Neuronal stem cell (in vitro differentiated cells): ENCODE measurements at places on chromosomes 7 and 10.

- H3K27me3 ChIP-seq, result no peaks in the 10 kb centered on the region
- H3K36me3 ChIP-seq, result peaks cover 6% of the 10 kb centered on the region
- no peaks in the 10 kb centered on the region for H3K4me1 ChIP-seq
- no peak overlapping the region for H3K4me3 ChIP-seq
- no peak overlapping the region for H3K27ac ChIP-seq
- DNase-seq, result no peak
Measured at GRCh38 chr10:99685597-99685967, 26.3 kb downstream of the ENTPD7 start.

- no peaks in the 10 kb centered on the region for H3K27me3 ChIP-seq
- H3K4me1 ChIP-seq, result no peaks in the 10 kb centered on the region
- H3K36me3 ChIP-seq, result no peaks in the 10 kb centered on the region
- no peak overlapping the region for H3K27ac ChIP-seq
Measured at GRCh38 chr10:78862328-78862640, 206.5 kb upstream of the ZMIZ1 start.

- no peaks in the 10 kb centered on the region for H3K27me3 ChIP-seq
- H3K4me1 ChIP-seq, result peaks cover 7% of the 10 kb centered on the region
- no peak for DNase-seq
- H3K4me3 ChIP-seq, result no peak overlapping the region
- H3K36me3 ChIP-seq, result no peaks in the 10 kb centered on the region
- H3K27ac ChIP-seq, result no peak overlapping the region
Measured at GRCh38 chr7:151680810-151681209, 161.1 kb upstream of the RHEB start.

DNA sequence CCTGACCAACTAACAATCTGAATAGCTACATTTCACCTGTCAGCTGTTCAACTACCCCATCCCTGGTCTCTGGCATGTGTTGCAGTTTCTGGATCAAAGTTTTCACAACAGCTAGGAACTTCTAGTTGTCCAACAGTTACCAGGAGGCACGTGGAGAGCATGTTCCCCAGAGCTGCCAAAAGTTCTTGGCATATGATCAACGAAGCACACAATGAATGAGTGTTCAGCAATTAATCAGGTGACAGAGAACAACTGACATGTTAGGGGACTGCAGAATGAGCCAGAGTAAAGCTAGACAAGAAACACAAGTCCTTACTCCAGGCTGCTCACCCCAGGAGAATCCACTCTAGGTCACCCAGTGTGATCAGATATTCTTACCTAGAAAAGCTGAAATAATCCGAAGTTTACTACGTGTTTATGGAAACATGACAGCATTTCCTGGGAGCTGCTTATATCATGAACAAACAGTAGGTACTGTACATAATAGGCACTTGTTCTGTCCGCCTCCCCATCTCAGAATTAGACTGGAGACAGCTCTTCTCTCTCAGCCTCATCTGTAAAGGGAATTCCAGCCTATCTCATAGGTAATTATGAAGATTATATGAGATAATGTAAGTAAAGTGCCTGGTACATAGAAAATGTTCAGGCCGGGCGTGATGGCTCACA lies 50.6 kb downstream of the ZNF438 start:
- no peak overlapping the region for H3K4me3 ChIP-seq
- H3K27me3 ChIP-seq, result no peaks in the 10 kb centered on the region
- no peaks in the 10 kb centered on the region for H3K36me3 ChIP-seq
- no peak for DNase-seq
- no peaks in the 10 kb centered on the region for H3K4me1 ChIP-seq
- no peak overlapping the region for H3K27ac ChIP-seq

- no peak overlapping the region for H3K27ac ChIP-seq
- no peak for DNase-seq
- no peaks in the 10 kb centered on the region for H3K36me3 ChIP-seq
- no peaks in the 10 kb centered on the region for H3K4me1 ChIP-seq
- no peaks in the 10 kb centered on the region for H3K27me3 ChIP-seq
Measured at GRCh38 chr10:124575107-124576035, 113.7 kb downstream of the LHPP start.

DNA sequence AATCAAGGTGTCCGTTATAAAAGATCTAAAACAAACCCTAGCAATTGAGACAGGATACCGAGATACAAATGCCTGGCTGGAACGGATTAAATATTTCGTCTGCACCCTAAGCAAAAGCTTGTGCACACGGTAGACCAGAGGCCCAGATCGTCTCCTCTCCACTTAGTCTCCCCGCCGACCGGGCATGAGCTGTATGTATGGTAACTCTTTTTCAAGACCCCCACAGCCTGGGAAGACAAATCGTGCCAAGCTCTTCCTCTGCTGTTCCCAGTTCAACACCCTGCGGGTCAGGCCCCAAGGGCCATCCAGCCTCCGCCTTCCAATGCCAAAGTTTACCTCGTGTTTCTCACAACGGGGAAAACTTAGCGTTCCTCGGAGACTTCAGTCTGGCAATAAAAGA lies 285.7 kb upstream of the GALNT17 start:
- no peak overlapping the region for H3K27ac ChIP-seq
- H3K27me3 ChIP-seq, result no peaks in the 10 kb centered on the region
- no peak for DNase-seq
- no peaks in the 10 kb centered on the region for H3K4me1 ChIP-seq
- H3K36me3 ChIP-seq, result no peaks in the 10 kb centered on the region

DNA sequence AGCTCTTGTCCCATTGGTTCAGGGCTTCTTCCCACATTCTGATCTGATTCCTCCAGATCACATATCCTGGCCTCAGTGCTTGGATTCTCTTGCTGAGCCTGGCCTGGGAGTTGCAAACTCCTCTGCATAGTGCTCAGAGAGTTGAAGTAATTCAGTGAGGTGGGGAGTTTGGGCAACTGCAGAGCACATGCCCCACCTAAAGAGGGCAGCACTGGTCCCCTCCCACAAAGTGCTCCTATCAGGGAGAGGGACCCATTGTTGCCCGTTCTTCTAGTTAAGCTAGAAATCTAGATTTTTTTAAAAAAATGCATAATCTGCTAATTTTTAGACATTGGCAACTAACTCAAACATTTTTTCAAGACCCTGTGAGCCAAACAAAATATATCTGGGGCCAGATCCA lies 45.1 kb downstream of the CHN2 start:
- no peak overlapping the region for H3K27ac ChIP-seq
- no peaks in the 10 kb centered on the region for H3K4me1 ChIP-seq
- H3K27me3 ChIP-seq, result no peaks in the 10 kb centered on the region
- no peaks in the 10 kb centered on the region for H3K36me3 ChIP-seq
- no peak overlapping the region for H3K4me3 ChIP-seq

DNA sequence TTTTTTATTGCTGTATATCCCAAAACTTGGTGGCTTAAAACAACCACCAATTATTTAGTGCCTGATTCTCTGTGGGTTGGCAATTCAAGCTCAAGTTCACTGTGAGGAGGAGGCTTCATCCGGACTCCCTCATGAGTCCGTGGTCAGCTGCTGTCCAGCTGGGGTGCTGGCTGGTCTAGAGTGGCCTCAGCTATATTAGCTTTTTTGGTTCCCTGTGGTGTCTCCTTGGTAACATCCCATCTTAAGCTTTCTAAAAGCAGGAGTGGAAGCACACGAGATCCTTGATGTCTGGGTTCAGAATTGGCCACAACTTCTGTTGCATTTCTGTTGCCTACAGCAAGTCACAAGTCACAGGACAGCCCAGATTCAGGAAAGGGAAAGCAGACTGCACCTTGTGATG lies 536.5 kb upstream of the FZD8 start:
- H3K27ac ChIP-seq, result no peak overlapping the region
- H3K4me1 ChIP-seq, result peaks cover 3% of the 10 kb centered on the region
- H3K27me3 ChIP-seq, result no peaks in the 10 kb centered on the region
- no peak for DNase-seq

DNA sequence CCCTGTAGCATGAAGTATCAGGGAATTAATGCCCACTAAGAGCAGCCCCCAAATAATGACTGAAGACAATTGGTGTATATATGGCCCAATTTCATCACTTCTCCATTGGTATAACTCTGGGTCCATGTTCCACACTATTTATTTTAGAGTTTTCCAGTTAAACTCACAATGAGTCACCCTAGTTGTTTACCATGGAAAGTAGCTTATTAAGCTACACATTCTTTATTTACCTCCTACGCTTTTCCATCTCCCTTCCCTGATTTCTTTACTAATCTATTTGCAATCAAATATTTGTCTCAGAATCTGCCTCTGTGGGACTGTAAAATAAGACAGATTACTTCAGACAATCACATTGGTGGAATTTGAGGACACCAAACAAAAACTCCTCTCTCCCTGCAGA lies 655.6 kb downstream of the SORCS1 start:
- H3K27me3 ChIP-seq, result no peaks in the 10 kb centered on the region
- H3K27ac ChIP-seq, result no peak overlapping the region
- no peak overlapping the region for H3K4me3 ChIP-seq
- no peaks in the 10 kb centered on the region for H3K36me3 ChIP-seq
- no peaks in the 10 kb centered on the region for H3K4me1 ChIP-seq

- H3K4me1 ChIP-seq, result no peaks in the 10 kb centered on the region
- no peak overlapping the region for H3K4me3 ChIP-seq
- no peaks in the 10 kb centered on the region for H3K27me3 ChIP-seq
Measured at GRCh38 chr7:106393564-106394251, 108.9 kb upstream of the NAMPT start.

GRCh38 chr10:109104806-109105205 lies 818.5 kb downstream of the XPNPEP1 start:
- no peak for DNase-seq
- no peaks in the 10 kb centered on the region for H3K36me3 ChIP-seq
- H3K27me3 ChIP-seq, result no peaks in the 10 kb centered on the region
- H3K4me1 ChIP-seq, result no peaks in the 10 kb centered on the region

GRCh38 chr7:103048833-103049232 lies 25.8 kb downstream of the FBXL13 start:
- H3K4me3 ChIP-seq, result no peak overlapping the region
- H3K27me3 ChIP-seq, result no peaks in the 10 kb centered on the region
- no peak overlapping the region for H3K27ac ChIP-seq
- peak; percentile 30 for DNase-seq

DNA sequence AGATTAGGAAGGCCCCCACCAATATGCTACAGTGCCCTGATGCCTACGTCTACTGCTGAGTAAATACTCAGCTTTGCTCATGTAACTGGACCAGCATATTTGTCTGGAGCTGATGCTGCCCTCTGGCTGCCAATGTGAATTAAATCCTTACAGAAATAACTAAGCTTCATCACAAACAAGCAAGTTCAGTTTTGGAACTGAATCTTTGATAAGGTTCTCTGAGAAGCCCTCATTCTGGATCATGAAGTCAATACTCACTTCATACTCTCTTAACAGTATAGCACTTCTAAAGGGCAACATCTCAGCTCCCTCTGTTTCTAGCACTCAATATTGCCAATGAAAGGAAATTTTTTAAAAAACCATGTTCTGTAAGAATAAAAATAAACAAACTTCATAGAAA lies 246.7 kb downstream of the ETV1 start:
- H3K27me3 ChIP-seq, result no peaks in the 10 kb centered on the region
- H3K4me1 ChIP-seq, result peaks cover 3% of the 10 kb centered on the region
- DNase-seq, result no peak
- H3K27ac ChIP-seq, result no peak overlapping the region
- H3K4me3 ChIP-seq, result no peak overlapping the region

GRCh38 chr10:83816942-83817341 lies 322.4 kb upstream of the GHITM start:
- no peak overlapping the region for H3K27ac ChIP-seq
- no peaks in the 10 kb centered on the region for H3K36me3 ChIP-seq
- no peaks in the 10 kb centered on the region for H3K4me1 ChIP-seq
- H3K27me3 ChIP-seq, result no peaks in the 10 kb centered on the region

DNA sequence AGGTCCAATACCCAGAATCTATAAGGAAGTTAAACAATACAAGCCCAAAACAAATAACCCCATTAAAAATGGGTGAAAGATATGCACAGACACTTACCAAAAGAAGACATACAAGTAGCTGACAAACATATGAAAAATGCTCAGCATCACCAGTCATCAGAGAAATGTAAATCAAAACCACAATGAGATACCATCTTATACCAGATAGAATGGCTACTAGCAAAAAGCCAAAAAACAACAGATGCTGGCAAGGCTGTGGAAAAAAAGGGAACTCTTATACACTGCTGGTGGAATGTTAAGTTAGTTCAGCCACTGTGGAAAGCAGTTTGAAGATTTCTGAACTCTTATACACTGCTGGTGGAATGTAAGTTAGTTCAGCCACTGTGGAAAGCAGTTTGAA lies 331.1 kb downstream of the KIF20B start:
- H3K27ac ChIP-seq, result no peak overlapping the region
- H3K27me3 ChIP-seq, result no peaks in the 10 kb centered on the region
- H3K4me1 ChIP-seq, result no peaks in the 10 kb centered on the region
- no peak for DNase-seq
- H3K4me3 ChIP-seq, result no peak overlapping the region

DNA sequence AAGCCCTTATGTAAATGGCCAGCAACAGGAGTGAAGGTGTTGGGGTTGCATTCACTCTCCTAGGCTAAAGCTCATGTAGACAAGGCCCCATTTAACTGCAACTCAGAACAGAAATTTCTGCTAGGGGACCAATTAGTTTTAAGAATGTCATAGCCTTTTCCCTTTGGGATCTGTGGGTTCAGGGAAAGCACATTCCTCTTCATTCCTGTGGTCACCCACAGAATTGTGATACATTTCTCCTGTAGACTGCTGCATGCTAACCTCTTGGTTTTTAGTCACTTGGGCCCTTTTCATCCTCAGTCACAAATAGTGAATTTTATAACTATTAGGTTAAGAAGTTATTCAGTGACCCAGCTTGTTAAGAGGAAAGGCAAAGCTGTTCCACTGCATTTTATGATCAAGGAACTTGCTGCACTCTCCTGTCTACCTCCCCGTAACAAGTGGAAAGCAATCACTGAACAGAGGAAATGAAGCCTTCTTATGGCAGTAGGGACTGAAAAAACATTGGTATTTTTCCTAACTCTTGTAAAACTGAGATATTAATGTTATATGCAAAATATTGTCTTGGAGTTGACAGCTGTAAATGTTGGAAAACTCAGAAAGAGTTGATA lies 124.9 kb downstream of the SND1 start:
- no peak overlapping the region for H3K27ac ChIP-seq
- no peaks in the 10 kb centered on the region for H3K36me3 ChIP-seq
- no peaks in the 10 kb centered on the region for H3K27me3 ChIP-seq
- no peak for DNase-seq

GRCh38 chr10:74704629-74705357 lies 121.6 kb upstream of the KAT6B start:
- H3K4me1 ChIP-seq, result no peaks in the 10 kb centered on the region
- H3K36me3 ChIP-seq, result no peaks in the 10 kb centered on the region
- DNase-seq, result no peak
- H3K27me3 ChIP-seq, result no peaks in the 10 kb centered on the region
- H3K27ac ChIP-seq, result no peak overlapping the region

DNA sequence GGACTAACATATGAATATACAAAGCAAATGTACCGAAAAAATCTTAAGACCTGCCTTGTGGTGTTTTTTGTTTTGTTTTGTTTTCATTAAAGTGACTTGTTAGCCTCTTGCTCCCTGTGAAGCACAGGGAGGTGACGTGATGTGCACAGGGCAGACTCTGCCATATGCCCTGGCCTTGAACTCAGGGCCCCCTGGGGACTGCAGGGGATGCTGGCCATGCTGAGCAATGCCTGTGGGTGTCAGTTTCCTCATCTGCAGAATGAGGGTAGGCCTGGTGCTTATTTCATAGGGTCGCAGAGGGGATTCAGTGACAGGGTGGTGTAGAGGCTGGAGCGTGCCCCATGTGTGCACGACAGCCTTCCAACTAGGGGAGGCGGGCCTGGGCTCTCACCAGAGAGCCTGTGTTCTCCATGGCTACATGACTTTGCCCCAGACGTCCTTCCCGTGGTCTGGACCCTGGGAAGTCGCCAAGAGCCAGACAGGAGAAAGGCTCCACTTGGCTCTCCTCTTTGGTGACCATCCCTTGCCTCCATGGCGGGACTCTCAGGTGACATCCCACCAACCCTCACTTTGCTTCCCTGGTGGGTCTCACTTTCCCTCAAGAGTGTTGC lies 14.5 kb downstream of the EGFR start:
- no peaks in the 10 kb centered on the region for H3K27me3 ChIP-seq
- peaks cover 6% of the 10 kb centered on the region for H3K4me1 ChIP-seq
- no peak overlapping the region for H3K27ac ChIP-seq
- H3K36me3 ChIP-seq, result no peaks in the 10 kb centered on the region
